BJ (cell line): ENCODE measurements at places on chromosomes 16 and 17.

GRCh38 chr16:15947983-15948509, 1.4 kb upstream of the ABCC1 start:
- no peak for DNase-seq

DNA sequence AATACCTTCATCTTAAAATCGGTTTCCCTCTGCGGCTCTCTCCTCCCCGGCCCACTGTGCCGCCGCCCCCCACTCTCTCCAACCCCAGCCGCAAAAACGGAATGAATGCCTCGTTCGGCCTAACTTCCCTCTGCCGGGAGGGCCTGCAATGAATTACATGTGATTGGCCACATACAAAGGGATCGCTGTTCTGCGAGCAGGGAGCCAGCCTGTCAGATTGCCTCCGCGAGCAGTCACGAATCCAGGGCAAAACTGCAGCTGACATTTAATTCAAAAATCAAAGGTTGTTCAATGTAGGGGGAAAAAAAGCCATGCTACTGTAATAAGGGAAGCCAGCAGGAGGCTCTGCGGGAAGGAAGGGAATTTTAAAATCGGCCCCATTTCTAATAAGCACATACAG, 84.9 kb downstream of the TBC1D16 start:
- DNase-seq = no peak

DNA sequence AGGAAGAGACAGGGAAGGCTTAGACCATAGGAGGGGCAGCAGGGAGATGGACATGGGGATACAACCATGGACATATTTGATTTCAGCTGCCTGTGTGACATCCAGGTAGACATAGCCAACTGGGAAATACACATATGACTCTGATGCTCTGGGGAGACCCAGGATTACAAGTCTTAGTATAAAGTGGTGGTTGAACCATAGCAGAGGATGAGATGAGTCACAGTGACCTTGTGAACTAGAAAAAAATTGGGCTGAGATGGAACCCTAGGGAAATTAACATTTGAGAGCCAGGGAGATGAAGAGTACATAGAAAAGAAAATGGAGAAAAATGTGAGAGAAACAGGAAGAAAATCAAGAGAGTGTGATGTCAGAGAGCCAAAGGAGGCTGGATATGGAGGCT, 10.2 kb downstream of the MARCHF10 start:
- DNase-seq = no peak

- DNase-seq = no peak
Measured at GRCh38 chr17:10614536-10615155, 42.5 kb downstream of the MYH3 start.
